ENCODE measurements at places on chromosomes 2 and 18.

DNA sequence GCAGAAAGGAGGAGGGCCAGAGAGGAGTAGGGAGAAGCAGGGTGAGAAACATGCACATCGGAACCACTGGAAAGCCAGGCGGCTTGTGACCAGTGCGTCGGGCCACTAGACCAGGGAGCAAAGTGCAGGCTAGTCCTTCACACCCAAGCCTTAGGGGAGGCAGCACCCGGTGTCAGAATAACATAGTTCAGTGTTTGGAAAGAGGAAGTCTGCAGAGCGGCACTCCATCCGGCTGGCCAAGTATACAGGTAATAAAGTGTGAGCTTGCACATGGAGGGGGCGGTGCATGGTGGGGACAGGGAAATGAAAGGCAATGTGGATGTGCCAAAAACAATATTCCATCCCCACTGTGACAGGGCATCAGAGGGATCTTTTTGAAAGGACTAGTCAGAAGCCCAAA is 69.7 kb downstream of the ZNF521 start:
- no peak for DNase-seq

DNA sequence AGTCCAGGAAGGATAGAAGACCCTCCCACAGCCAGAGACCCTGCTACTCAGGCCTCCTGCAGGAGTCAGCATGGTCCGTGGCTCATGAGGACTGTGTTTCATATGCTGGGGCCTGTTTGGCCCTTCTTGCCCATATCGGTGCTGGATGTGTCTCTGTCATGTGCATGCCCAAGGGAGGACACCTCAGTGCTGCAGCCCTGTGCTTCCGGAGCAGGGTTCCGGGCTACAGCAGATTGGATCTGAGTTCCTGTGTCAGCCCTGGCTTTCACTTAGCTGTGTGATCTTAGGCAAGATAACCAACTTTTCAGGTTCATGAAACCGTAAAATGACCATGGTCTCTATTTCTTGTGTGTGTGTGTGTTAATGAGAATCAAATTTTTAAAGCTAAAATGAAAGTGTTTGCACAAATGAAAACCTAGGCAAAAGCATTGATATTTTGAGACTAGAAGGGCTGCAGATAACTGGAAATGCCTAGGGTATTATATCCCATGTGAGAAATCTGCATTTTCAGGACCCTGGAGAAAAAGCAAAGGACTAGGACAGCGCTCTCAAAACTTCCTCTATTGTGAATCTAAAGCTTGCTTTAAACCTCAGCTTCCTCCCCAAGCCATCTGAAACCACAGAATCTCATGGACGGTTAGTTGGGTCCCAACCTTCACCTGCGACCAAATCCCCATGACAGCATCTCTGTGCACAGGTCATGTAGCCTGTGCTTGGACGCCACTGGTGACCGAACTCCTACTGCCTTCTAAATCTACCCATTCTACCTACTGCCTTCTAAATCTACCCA is 58.8 kb upstream of the CAPN13 start:
- DNase-seq = no peak

GRCh38 chr2:126358122-126358521 is 297.8 kb upstream of the GYPC start:
- DNase-seq = no peak

- DNase-seq = no peak
Observed at GRCh38 chr2:124530203-124530602, 505.1 kb downstream of the CNTNAP5 start.

DNA sequence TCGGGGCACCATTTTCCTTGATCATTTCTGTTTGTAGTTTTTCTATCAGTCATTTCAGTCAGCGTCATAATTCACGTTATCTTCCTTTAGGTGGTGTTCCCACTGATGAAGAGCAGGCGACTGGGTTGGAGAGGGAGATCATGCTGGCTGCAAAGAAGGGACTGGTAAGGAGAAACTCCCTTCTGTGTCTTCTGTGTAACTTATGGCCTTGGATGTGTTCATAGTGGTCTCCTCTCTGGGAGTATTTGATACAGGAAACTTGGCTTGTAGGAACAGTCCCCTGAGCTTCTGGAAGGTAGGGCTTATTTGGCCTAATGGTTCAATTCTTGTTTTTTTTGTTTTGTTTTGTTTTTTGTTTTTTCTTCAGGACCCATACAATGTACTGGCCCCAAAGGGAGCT is 1.1 kb downstream of the COX5B start:
- no peak for DNase-seq

GRCh38 chr2:31535768-31536167 is 45.0 kb downstream of the SRD5A2 start:
- DNase-seq = no peak

- DNase-seq = no peak
Observed at GRCh38 chr18:21267400-21267799, 25.4 kb downstream of the GREB1L start.

- DNase-seq = peak; percentile 73
Observed at GRCh38 chr2:218400167-218400929, 680 bp downstream of the CTDSP1 start.

DNA sequence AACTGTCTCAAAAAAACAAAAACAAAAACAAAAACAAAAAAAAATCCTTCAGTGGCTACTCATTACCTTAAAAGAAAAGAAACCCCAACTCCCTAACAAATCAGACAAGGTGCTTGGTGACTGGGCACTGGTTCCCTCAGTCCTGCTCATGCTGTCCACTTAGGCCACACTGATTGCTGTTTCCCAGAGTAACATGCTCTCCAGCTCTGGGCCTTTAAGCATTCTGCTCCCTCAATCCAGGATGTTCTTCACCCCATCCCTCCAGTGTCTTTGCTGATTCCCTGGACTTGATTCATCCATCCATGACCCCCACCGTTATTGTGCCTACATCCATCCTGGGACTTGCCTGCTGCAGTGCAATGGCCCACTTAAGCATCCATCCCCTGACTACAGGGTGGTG is 16.4 kb upstream of the XPO1 start:
- no peak for DNase-seq

GRCh38 chr18:44536046-44536445 is 144.6 kb upstream of the SETBP1 start:
- DNase-seq = no peak

GRCh38 chr2:23926290-23926749 is 603 bp downstream of the ATAD2B start:
- peak; percentile 28 for DNase-seq

GRCh38 chr18:35306588-35307250 is 16.7 kb upstream of the ZSCAN30 start:
- DNase-seq = no peak

- no peak for DNase-seq
Observed at GRCh38 chr2:64944484-64944883, 44.7 kb upstream of the SLC1A4 start.

DNA sequence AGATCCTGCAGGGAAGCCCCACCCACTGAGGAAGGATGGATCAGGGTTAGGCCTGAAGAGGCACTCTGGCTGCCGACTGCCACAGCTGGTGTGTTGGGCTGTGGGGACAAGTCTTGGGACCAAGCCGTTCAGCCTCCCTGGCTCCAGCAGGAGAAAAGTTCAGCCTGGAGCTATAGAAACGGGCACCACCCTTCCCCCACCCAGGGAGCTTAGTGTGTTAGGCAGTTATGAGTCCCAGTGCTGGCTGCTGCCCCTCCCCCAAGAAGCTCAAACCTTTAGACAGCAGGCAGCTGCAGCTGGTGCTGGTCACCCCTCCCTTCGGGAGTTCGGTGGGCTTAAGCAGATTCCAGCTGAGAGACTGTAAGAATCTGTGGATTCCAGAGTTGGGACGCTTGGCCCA is 447.1 kb upstream of the HS6ST1 start:
- DNase-seq = no peak

- no peak for DNase-seq
Observed at GRCh38 chr2:234699456-234699855, 202.6 kb upstream of the ARL4C start.

DNA sequence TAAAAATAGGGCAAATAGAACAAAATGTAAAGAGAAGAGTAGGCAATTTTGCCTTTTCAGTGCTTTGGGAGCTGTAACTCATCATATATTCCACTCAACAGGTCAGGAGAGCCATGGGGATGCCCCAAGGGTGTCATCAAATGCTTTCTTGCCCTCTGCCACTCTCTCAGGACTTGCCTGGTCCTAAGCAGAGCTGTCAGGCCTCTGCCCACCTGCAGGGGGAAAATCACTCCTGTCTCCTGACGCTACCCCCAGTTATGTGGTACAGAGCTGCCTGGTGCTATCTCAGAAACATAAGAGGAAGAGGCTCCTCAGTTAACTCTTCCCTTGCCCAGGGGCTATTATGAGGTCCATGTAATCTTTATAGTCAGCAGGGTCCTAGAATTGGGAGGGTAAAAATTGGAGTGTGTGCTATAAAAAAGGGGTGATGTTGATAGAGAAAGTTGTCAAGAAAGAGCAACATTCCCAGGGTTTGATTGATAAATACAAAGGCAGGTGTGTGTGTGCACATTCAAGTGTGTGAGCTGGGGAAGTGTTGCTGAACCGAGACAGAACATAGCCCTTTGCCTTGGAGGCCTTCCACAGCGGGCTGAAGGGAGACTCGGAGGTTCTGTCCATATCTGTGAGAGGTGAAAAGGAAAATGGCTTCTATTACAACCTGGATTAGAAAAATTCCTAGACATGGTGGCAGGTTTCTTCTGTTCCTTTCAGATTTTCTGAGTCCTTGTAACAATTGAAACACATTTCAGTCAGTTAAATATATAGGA is 25.4 kb downstream of the PTPRM start:
- no peak for DNase-seq

DNA sequence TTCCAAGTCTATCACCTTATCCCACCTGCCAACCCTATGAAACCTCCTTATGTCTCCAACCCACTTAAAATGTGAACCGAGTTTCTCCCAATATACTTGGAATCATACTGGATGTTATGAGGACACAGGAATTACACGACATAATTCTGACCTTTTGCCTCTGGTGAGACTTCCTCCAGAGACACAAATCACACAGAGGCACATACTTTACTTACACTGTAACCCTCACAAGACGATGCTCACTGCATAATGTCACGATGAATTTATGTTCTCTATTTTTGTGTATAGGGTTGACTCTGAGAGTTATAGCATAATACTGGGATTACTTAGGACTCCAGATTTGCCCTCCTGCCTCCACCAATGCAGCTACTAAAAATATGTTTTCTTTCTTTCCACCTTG is 28.0 kb upstream of the SETBP1 start:
- no peak for DNase-seq

DNA sequence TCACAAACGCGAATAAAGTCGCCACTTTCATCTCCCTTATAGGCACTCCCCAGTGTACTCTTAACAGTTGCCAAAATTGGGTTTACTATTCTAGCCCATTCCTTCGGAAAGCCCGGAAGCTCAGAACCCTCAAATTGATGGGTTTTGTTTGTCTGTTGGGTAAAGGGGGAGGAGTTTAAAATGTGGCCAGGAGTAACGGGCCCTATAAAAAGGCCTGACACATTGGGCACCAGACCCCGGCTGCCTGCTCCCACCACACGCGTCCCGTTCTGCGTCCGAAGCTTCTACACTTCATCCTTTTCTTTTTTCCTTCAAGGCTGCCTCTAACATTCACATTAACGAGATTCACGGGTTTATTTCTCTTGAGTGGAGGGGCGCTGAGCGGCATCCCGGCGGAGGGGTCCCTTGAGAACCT is 837 bp downstream of the NHEJ1 start:
- no peak for DNase-seq

GRCh38 chr2:241272303-241273209 is 42.9 kb downstream of the HDLBP start:
- peak; percentile 36 for DNase-seq

DNA sequence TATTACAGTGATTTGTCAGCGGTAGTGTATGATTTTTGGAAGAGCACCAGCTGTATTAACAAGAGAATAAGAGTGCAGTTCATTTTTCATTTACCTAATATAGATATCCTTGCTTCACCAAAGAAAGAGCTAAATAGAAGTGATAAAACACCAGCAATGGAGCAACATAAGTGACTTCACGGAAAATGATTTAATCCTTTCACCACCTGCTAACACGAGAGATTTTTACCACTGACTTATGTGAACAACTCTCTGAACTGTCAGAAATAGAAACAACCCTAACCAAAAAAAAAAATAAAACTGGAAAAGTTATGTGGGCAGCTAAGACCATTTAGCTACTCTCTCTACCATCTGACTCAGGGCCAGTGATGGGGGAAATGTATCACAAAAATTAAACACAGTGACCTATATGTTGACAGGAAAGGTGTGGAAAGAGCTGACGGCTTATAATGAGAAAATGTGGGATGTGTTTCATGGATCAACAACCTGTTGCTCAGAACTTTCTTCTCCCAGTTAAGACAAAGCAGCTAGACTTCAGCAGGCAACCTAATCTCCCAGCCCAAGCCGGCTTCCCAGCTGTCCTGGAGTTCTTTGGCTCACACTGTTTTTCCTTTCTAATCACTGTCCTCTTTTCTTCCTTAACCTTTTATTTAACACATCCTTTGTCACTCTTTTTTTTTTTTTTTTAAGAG is 272.7 kb downstream of the SS18 start:
- DNase-seq = no peak

DNA sequence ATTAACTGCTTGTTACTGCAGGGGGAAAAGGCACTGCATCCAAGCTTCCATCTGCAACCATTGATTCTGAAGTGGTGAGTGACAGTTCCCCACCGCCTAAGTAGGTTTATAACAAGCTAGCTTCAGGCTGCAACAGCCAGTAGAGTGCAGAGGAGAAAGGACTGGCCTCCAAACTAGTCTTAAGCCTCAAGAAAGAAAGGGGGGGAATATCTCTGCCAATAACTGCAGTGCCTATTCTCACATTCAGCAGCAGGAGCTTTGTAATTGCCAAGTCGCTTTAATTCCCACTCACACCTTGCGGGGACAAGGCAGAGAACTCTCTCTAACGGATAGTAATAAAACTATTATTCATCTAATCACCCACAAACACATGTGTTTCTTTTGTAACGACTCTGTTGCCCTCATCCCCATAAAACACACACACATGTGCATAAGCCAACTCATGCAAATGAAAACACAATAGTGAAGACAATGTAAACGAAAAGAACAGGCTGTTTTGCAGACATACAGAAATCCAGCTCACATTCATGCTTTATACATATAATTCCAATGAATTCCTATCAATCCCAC is 1963.3 kb upstream of the PIK3C3 start:
- DNase-seq = no peak

DNA sequence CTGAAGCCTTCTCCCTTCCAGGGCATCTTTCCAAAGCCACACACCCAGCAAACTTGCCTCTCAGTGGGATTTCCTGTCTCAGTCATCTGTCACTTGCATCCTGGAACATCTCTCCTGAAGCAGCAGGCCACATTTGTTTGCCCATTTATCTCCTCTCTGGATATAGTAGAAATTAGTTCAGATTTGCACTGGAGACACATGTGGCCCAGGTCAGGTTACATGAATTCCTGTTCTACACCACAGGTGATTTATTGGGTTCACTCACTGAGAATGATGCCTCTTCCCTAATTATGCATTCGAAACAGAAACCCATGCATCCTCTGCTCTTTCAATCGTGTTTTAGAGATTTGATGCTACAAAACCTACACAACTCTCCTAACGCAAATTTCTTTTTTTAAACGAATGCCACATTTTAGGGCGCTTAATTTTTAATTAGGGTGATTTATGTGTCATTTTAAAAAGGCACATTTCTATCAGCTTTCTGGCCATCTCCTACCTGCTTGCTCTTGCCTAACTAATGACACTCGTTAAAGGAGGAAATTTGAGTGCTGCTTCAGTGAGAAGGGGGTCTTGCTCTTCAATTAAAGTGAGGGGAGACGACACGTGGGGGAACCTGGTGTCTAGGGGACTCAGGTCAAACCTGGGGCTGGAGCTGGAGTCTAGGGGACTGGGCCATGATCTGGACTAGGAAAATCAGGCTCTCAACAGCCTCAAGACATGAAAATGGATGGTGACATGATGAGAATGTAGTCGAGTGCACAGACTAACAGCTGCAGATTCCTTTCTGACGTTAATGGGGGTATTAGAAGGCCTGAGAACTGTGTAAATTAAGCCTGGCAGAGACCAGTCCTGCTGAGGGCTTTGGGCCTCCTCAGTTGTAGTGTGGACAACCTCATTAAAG is 221.4 kb downstream of the CLIP4 start:
- DNase-seq = no peak

All from HuH-7.5 (cell line).